ENCODE measurements at places on chromosomes 1 and 21.

- no peak for DNase-seq
Observed at GRCh38 chr1:202131956-202132821, 9.5 kb downstream of the GPR37L1 start.

DNA sequence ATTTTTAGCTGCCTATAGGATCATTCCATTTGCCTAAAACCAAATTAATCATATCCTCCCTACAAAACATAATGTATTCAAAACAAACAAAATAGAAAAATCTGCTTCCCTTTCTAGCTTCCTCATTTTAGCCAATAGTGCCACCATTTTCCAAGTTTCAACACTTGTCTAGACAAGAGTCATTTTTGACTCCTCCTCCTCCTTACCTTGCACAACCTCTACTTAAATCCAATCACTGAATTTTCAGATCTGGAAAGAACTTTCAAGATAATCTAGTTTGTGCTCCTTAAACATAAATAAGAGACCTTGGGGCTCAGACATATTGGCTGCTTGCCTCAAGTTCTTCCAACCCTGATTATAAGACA is 7.4 kb downstream of the STX6 start:
- no peak for DNase-seq

GRCh38 chr1:31095298-31095981 is 29.9 kb upstream of the PUM1 start:
- DNase-seq = no peak

GRCh38 chr1:165759095-165759494 is 9.6 kb downstream of the TMCO1 start:
- no peak for DNase-seq

GRCh38 chr1:168617974-168618750 is 41.8 kb downstream of the XCL1 start:
- no peak for DNase-seq

- no peak for DNase-seq
Observed at GRCh38 chr1:107574044-107574443, 390.9 kb downstream of the VAV3 start.

GRCh38 chr21:35359076-35359475 is 310.0 kb upstream of the RUNX1 start:
- DNase-seq = no peak

- peak; percentile 89 for DNase-seq
Observed at GRCh38 chr1:26530895-26531598, 1.5 kb downstream of the RPS6KA1 start.

GRCh38 chr1:228809621-228810394 is 74.5 kb downstream of the RHOU start:
- no peak for DNase-seq

DNA sequence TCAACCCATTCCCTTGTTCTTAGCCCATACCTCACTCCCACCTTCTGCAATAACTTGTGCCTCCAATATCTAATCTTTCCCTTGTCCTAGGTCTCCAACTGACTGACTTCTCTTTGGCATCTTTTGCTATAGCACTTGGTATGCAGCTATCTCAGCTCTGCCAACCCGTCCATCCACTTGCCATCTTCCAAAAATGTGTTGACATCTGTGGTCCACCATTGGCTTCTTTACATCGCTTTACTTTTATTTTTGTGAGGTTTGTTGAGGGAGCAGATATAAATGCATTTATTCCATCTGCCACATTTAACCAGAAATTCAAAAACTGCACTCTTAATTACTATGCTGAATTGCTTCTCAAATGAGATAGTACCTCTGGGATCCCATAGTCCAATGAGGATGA is 24.9 kb upstream of the PSMB2 start:
- no peak for DNase-seq

All from NCI-H1105 (cell line).